ENCODE measurements at places on chromosomes 5 and 9. TPM values are rescaled to one million over a fixed set of nuclear protein-coding genes. Genes with fewer than 3 reads are reported as not detected.

GRCh38 chr5:132510076-132510475, 19.5 kb upstream of the IRF1 start:
- no peak for DNase-seq

- no peak for DNase-seq
Observed at GRCh38 chr5:169881702-169882303, 98.5 kb downstream of the INSYN2B start.

DNA sequence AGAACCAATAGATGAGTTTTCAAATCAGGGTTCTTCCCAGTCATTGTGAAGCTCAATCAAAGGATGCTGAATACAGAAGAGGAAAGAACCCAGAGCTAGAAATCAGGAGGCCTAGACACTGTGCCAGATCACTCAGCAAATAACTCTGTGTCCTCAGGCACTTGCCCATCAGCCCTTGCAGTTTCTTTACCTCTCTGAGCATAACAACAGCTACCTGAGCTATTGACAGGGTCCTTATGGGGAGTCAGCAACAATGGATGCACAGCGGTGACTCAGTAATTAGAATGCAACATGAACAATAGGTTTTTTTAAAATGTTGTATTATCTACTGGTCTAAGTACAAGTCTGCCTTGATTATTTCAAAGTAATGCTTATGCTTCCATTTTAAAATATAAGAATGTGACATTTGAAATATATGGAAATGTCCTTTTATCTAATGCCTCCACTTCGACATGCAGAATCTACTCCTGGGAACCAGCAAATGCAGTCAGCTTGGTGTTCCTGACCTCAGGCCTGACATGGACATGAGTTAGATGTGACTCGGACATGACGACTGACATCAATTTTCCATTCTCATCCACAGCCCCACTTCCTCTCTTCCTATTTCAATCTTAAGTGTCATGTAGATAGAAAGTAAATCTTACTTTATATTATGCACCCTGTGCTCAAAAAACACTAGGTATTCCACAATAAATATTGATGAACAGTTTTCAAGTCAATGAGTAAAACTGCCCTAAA, 155.0 kb downstream of the TLE1 start:
- no peak for DNase-seq

Gene CAPSL
- not detected for total RNA-seq

- DNase-seq = no peak
Observed at GRCh38 chr5:103721183-103721582, 158.6 kb upstream of the NUDT12 start.

DNA sequence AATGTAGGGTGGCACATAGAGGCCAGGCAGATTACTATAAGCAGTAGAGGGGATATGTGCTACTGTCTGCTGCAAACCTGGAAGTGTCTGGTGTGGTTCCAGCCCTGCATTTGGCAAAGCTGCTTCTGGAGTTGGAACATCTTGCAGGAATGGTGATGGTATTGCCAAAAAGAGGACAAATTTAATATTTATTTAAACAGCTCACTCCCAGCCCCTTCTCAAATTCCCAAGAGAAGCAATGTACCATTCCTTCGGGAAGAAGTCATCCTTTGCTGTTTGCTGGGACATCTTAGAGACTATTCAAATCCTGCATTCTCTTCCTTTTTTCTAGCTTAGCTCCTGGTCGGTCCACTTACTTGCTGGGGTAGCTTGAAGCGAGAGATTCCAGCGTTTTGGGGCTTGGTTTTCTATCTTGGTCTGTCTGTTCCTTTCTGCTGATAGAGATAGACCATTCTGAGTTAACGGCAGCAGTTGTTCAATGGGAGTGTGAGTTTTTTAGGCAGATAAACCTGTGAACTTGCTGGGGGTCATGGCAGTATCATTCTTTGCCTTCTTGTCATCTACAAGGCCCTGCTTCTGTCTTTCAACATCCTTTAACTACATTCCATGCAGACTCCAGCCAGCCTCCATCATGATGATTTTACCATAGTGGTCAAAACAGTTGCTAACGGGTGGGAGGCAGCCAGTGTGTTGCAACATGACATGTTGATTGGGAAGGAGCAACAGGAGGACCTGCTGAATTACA, 69.9 kb downstream of the RCL1 start:
- no peak for DNase-seq

DNA sequence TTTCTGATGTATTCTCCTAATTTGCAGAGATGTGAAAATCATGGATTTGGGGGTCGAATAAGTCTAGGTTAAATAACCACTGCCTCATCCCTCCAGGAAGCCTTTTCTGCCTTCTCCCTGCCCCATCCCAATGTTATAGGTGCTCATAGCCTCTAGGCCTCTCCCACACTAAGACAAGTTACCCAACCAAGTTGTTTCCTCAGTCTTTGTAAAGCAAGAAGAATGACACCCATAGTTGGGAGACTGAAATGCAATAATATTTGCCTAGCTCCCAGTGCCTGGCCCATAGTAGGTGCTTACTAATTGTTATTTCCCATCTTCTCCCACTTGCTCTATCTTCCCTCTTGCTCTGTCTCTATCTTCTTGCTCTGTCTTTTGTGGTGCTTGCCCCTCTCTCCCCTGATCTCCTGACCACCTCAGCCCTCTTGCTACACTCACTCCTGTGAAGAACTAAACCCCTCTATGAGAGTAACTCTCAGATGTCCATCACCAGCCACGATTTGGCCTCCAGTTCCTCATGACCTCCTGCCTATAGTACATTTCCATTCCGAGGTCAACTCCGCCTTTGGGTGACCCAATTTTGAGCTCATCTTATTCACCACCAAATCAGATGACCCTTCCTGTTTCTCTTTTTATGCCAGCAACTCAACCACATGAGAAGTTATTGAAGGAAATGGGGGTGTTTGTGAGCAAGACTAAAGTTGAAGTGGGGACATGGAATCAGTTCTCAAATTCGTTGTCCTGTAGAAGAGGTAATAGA, 7.0 kb downstream of the AFAP1L1 start:
- no peak for DNase-seq

- no peak for DNase-seq
Observed at GRCh38 chr5:112794410-112794809, 56.7 kb downstream of the APC start.

GRCh38 chr5:133977161-133977787, 8.8 kb upstream of the C5orf15 start:
- no peak for DNase-seq

DNA sequence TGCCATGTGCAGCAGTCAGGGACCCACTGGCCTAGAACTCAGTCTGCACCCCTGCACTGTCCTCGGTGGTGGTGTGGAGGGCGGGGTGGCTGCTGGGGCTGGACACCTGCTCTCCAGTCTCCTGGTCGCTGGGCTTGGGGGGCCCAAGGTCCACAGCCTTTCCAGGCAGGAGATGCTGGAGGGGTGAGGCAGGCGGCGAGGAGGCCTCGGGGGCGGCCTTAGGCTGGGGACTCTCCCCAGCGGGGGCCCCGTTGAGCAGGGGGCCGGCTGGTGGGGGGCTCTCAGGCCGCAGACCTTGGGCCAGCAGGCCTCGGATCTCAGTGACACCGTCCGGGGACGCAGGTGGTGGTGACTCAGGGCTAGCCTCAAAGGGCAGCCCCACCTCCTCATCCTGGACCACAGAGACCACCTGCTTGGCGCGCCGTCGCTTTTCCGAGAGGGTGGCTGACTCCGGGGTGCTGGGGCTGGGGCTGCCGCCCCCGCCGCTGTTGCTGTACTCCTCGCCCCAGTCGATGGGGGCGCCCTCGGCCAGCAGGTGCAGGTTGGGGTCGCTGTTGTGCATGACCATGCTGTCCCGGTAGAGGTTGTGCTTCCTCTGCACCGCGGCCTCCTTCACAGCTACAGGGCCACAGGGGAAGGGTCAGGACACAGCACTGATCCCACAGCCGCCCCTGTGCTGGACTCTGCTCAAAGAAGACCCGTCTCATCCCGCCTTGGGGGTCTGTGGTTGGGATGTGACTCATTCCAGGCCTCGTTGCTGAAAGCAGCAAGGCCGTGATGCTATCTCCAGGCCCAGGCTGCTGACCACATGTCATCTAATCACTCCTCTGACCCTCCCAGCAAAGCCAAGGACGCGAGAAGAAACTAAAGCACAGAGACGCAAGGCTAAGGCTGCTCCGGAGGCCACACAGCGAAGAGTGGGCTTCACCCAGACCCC, 55.8 kb downstream of the LRSAM1 start:
- DNase-seq = no peak

DNA sequence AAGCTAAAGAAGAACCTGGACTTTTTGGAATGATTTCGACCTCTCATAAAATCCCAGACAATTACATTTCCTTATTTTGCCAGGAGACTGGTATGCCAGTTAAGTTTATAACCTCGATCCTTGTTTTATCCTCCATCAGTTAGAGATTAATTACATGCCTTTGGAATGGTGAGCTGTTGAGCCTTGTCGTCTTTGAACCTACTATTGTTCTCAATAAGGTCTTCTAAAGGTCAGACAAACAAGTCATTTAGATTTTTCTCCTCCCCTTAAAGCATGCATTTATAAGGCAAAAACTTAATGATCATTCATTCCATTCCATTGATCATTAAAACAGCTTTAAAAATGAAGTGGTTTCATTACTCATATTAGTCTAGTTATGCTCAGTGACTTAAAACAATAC, 304.9 kb downstream of the DOCK8 start:
- no peak for DNase-seq

DNA sequence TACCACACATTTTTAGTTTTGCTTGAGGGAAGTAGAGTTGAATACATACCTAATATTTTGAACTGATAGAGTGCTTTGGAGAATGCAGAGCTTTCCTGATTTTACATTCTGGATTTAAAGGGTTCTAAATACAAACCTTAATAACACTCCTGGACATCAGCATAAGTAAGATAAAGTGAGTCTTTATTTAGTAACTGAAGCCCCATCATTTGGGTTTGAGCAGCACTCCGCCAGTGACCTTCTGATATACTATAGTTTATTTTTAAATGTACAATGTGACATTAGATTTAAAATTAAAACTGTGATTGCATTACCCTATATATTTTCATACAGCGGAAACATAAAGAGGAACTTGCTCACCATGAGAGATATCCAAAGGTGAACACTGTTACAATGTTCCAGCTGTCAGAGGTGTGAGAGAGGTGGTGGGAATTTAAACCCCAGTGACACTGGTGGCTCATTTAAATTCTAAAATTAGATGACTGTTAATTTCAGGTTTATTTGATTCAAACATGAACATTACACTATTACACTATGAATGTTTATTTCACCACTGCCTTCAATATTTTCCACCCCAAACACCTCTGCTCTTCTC, 203.0 kb upstream of the PCSK5 start:
- no peak for DNase-seq

Gene POLK
- 30.7 TPM for total RNA-seq

- DNase-seq = no peak
Observed at GRCh38 chr5:145661737-145662485, 173.2 kb downstream of the PRELID2 start.

DNA sequence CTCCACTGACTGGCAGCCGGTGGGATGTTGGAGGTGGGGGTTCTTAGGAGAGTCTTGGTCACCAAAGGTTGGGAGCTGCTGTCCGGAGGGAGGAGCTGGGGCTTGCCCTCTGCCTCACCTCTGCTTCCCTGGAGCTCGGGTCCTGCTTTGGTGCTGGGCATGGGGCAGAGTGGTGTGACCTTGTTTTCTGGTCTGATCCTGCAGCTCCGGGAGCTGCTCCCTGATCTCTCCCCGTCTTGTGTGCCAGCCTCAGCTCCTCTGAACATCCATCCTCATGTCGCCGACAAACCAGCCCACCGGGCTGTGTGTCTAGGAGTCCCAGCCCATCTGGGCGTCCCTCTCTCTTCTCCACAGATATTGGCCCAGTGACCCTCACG, 18.7 kb downstream of the HMCN2 start:
- DNase-seq = no peak

DNA sequence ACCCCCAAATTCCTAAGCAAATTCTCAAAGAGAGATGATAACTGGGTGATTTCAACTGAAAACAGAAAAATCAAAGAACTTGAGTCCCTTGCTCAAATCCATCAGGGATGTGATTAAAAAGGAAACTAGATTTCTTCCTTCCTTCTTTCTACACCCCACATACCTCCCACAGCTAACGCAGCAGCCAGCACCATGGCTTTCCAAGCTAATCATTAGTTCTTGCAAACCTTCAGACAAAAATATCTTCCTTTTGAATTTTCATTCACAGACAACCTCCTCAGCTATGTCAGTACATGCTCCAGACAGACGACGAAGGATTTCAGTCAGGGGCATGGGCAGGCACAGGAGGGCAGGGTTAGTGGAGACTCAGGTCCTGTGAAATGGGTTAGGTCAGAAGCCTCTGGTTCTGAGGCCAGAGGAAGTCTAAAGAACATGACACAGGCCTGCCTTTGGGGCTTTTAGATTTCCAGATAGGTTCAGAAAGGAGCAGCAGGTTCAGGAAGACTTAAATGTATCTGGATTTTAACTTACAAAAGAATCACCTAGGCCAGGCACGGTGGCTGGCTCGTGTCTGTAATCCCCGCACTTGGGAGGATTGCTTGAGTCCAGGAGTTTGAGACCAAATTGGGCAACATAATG, 173.7 kb upstream of the NFIB start:
- DNase-seq = no peak

DNA sequence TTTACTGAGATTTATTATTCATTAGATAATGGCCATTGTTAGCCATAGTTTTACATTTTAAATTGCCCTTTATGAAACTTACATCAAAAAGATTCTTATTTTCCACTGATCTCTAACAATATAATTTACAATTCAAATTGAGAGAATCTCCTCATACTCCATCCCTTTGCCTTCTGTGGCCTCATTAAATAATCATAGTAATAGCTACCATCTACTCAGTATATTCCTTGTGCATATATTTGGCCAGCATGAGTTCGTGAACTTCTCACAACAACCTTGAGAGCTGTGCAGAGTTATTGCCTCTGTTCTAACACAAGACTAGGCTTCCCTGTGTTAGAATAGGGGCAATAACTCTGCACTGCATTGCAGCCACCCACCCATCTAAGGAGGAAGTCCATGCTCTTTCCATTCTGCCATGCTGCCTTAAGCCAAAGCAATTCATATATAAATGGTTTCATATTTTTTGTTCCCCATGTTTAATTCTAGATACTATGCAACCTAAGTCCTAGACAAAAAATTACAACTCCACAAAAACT, 99.1 kb downstream of the ADAMTSL1 start:
- no peak for DNase-seq

Gene FSD1L
- total RNA-seq = 8.3 TPM

Data from activated CD8-positive, alpha-beta T cell treated with anti-CD3 and anti-CD28 coated beads, Interleukin-2, amount 10 ng/mL, durations not matched to agents 7 days and 5 days (primary cell).